Nephron progenitor cell (in vitro differentiated cells): ENCODE measurements at places on chromosomes 1 and 21.

DNA sequence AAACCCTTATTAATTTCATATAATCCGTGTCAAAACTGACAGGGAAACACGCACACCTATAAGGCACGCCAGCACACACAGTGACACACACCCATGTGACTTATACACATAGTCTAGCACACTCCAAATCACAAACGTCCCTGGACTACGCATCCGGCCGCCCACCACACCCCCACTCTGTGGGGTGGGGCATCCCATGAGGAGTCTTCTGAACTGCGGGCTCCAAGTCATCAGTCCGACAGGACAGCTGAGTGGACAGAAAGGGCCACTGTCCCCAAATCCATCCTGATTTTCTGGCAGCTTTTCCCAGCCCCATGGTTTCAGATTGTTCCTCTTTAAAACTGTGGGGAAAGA lies 829 bp downstream of the PEA15 start:
- DNase-seq = no peak

DNA sequence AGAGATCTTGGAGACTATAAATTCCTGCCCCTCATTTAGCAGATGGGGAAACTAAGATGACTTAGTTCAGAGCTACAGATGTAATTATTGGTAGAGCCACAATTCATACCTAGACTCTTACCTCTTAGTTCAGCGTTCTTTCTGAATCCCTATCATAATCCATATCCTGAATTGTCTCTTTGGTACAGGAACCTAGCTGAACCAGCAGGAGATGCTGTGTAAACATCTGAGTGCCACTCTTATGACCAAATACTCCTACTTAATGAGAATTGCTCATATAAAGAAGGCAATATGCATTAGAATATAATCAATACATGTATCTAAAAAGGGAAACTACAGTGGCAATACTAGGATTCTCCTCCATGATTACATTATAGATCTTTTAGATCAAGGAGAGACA lies 459.0 kb downstream of the SIPA1L2 start:
- no peak for DNase-seq

DNA sequence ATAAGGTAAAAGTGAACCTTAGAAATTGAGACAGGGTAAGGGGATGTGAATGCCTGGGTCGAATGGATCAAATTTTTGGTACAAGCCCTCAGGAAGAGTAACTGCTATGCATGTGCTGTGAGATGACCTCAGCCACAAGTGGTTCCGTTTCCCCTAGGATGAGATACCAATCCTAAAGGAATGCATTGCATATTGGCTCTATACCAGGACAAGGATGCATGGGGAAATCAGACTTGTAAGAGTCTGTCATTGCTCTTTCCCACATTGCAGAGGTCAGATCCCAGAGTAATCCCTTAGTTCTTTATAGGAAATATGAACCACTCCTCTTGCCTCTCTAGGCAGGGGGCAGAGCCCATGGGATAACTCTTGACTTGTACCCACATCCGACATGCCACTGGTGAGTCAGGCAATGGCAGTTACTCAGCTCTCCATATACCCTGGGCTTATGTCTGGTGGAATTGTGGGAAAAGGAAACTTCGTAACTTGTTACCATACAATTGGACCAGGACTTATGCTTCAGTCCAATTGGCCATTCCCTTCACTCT lies 428.3 kb upstream of the ZRANB2 start:
- no peak for DNase-seq

- DNase-seq = no peak
Observed at GRCh38 chr1:160718210-160718609, 6.6 kb upstream of the CD48 start.

DNA sequence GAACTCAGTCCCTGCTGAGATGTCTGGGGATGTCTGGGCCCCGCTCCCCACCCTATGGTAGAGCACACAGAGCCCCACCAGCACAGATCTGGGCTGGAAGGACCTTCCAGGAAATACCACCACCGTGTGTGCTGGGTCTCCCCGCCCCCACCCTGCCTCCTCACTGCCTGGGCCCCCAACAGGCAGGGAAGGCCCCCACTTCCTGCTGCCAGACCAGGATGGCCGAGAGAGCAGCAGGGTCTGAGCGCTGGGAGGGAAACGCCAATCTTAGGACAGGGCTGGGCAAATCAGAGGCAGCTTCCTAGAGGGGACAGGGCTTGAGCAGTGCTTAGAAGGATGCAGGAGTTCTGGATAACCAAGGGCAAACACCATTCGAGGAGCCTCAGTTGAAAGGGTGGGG lies 11.9 kb downstream of the ADGRB2 start:
- DNase-seq = no peak

- no peak for DNase-seq
Observed at GRCh38 chr21:25462517-25462971, 144.7 kb downstream of the MRPL39 start.

- DNase-seq = no peak
Observed at GRCh38 chr1:110083061-110083865, 12.8 kb upstream of the ALX3 start.

- DNase-seq = no peak
Observed at GRCh38 chr1:168365719-168366479, 85.2 kb downstream of the TBX19 start.

- DNase-seq = no peak
Observed at GRCh38 chr1:210684466-210685294, 356.0 kb downstream of the HHAT start.

DNA sequence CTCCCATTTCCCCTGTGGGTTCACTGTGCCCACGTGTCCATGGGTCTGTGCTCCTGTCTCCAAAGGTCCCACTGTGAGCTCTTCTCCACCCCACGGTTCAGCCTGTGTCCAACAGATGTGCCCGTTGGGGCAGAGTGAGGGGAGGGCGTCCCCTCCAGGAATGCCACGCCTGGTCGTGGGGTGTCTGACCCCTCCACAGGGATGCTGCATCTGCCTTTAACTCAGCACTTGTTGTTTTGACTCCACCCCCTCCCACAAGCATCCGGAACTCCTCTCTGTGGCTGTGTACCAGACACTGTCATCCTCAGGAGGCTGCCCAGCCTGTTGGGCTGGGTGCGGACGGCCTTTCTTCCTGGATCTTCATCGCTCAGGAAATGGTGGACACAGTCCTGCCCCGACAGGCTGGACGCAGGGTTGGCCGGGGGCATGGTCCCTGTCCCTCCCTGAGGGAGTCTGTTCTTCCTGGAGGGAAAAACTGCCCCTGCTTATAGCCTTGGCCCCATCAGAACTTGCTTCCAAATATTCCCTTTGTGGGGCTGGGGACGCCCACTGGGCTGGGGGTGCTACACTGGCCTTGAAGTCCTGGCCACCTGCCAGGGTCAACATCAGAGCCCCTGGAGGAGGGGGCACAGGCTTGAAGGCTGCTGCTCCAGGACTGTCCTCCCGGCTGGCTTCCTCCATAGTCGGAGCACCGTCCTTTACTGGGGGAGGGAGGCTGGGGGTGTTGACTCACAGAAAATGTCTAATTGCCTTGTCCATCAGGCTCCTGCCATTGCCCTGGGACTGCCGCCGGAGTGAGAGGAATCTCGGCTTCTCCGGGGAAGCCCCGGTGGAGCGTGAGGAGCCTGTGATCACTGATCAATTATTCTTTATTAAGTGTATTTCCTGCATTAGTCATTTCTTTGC lies 182.0 kb upstream of the C1orf174 start:
- DNase-seq = no peak

DNA sequence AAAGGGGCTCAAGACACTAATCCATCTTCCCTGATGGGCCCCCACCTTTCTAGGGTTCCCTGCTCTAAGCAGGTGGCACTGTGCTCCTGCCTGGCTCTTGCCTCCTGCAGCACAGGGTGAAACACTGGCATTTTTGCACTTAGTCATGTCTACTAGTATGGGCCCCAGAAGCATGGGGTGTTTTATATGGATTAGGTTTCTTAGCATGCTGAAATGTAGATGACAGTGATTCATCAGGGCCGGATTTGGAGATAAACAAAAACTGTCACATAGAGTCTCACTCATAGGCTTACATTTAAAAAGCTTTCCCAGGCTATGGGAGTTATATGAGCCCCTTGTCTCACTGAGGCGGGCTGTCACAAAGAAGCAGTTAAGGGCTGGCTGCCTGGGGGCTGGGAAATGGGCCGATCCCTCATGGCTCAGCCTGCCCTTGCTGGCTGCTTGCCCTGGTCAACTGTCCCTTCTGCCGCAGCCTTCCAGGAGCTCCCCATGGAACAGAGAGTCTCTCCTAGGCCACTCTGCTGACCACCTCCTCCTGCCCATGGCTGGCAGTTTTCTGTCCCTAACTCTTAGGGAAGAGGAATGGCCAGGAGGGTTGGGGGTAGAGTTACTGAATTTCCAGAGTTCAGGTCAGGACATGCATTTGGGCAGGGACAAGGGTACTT lies 6.5 kb downstream of the GALNT2 start:
- no peak for DNase-seq

GRCh38 chr1:79741720-79742421 lies 735.3 kb upstream of the ADGRL4 start:
- no peak for DNase-seq

GRCh38 chr1:3002349-3003038 lies 18.8 kb upstream of the ACTRT2 start:
- DNase-seq = no peak

DNA sequence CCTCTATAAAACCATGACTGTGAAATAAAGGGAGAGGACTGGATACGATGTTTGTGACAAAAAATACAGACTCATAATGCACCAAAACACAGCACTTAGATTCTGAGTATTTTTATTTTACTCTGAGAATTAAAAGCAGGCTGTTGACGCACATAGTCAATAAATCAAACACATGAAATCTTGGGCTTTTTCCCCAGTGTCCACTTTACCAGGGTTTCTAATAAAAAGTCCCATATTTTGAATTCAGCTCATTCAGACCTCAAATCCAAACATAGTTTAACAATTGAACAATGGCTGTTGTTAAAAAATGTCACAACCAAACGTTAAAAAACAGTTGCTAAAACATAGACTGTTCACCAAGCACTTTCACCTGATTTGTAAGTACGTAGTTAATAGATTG lies 553.4 kb downstream of the LTN1 start:
- no peak for DNase-seq

DNA sequence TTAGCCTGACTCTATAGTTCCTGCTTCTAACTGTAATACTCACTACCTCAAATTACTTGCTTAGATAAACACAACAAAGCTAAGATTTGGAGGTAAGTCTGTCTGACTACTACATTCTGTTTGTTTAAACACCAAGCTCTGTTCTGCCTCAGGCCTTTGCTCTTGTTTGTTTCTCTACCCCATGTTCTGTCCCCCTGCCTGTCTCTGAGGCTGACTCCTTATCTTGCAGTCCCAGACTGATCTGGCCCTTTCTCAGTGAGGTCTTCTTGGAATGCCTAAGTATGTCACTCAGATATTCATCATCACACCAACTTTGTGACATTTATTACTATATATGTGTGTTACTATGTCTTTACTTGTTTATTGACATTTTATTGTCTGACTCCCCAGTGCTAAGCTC lies 425.5 kb downstream of the LMO4 start:
- DNase-seq = no peak

GRCh38 chr1:229271448-229272159 lies 693 bp downstream of the RAB4A start:
- DNase-seq = no peak

DNA sequence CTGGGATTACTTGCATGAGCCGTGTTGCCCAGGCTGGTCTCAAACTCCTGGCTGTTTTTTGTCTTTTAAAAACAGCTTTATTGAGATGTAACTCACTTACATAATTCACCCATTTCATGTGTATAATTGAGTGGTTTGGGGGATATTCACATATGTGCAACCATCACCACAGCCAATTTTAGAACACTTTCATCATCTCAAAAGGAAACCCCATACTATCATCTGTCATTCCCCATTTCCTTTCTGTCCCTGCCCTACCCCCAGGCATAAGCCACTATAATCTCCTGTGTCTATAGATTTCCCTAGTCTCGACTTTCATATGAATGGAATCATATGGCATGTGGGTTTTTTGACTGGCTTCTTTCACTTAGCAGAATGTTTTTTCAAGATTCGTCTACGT lies 43.3 kb downstream of the GPR137B start:
- DNase-seq = no peak

DNA sequence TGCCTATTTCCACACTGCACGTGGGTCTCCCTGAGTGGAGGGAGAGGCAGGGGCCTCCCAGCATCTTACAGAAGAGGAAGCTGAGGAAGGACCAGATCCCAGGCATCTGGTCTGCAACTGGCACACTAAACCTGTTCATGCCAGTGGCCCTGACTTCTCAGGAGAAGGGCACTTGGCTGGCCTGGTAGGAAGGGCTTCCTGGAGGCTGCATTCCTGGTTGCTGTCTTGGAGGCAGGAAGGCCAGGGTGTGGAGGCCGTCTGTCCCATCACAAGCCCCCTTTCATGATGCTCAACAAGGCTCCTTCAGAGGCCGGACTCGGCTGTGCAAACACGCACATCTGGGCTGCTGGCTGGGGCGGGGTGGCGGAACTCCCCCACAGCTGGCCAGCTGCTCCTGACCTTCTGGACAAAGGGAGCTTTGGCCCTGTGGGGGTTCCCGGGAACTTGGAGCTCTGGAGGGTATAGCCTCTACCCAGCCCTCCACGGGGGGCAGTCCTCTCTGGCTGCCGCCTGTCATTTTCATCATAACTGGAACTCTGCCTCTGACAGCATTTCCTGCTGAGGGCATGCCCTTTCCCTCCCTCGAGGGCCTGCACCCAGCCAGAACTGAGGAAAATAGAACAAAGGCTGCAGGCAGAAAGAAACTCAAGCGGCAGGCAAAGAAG lies 39.2 kb upstream of the POU3F1 start:
- DNase-seq = no peak

DNA sequence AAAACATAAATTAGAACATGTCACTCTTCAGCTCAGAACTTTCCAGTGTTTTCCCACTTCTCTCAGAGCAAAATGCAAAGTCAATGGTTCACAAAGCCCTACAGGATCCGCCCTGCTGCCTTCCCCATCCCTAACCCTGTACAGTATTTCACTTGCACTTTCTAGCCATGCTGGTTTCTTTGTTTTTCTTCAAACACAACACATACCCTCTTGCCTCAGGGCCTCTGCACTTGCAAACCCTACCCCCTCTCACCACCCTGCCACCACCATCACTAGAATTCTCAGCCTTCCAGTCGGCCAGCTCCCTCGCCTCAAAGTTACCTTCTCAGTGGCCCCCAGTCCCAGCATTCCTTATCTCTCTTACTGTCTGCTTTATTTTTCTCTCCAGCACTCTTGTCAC lies 17.6 kb downstream of the TEX35 start:
- DNase-seq = no peak

GRCh38 chr21:23542097-23542496 lies 2065.2 kb downstream of the MRPL39 start:
- DNase-seq = no peak

- peak; percentile 19 for DNase-seq
Observed at GRCh38 chr1:245939756-245940345, 567.2 kb downstream of the SMYD3 start.

GRCh38 chr1:109050228-109050995 lies 8.5 kb upstream of the WDR47 start:
- no peak for DNase-seq

- no peak for DNase-seq
Observed at GRCh38 chr21:34147792-34148418, 74.5 kb downstream of the MRPS6 start.

- DNase-seq = no peak
Observed at GRCh38 chr1:39490596-39491145, 765 bp upstream of the BMP8A start.

GRCh38 chr21:28704746-28705145 lies 287.9 kb downstream of the LTN1 start:
- no peak for DNase-seq
